Pons (tissue), 1 donor: ENCODE measurements at places on chromosomes 7 and 10.
A peak's percentile ranks its signal among the peaks of the same experiment; 100 is the strongest.

DNA sequence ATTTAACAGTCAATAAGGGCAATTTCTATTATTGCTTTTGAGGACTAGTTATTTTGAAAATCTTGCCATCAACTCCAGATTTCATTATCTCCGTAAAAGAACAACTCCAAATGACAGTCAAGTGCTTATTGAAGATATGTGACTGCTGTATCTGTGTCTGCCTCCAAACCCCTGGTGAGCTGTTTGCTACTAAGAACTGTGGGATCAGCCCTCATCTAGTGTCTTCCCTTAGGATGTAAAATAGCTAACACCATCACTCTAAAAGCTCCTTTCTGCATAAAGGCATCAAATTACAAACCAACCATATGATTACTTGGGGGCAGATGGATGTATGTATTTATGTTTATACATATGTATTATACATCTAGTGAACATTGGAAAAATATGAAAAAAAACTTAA is 70.8 kb upstream of the SLC13A1 start:
- DNase-seq, result no peak

- DNase-seq, result no peak
Measured at GRCh38 chr10:17805921-17806577, 3.1 kb upstream of the MRC1 start.

DNA sequence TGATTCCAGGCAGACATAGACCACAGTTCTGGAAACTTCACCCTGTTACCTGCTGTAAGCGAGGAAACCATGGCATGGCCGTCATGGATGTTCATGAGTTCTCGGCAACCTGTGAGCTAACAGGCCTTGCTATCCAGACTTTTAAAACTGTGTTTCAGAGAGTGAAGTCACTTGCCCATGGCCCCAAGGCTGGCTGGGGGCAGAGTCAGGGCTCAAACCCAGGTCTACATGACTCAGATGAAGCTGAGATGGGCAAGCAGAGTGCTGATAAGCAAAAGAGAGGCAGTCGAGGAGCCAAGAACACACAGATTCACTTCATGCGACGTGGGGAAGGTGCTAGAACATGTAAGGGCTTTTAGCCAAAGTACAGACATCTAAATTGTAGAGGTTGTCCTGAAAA is 31.5 kb downstream of the C10orf53 start:
- DNase-seq, result no peak

DNA sequence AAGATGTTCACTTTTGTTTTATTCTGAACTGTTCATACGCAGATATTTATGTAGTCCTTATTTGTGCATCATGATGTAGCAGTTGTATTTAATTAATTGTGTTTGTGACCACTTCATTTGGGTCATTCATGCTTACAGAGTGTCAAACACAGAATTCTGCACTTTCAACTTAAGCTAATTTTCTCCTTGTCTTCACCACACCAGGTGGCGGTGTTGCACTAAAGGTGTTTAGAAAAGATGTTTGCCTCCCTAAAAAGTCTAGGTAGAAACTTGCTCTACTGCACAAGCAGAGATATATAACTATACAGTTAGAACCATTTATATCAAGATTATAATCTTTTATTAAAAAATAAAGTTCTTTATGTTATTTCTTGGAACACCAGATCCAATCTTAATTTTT is 1.3 kb upstream of the TAS2R38 start:
- no peak for DNase-seq

DNA sequence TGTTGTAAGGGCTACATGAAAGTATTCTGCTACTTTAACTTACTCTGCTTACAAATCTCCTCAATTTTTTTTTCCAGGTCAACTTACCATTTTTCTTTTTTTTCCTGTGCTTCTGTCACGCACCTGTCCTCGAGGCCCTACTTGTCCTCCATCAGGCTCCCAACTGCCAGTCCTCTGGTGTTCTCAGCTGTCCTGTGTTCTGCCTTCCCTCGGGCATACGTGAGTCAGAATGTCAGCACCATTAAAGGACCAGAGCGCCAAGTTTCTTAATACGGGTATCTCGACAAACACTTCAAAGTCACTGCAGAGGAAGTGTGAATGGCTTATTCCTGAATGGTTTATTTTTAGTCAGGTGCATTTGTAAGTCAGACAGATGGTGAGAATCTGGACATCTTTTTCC is at the start of gene TEX47:
Gene TEX47 (minus strand): TSS at position 185 of the 400 bp plus-strand sequence. CDS start 795 bp downstream, outside the sequence.
- DNase-seq, result peak; percentile 5

DNA sequence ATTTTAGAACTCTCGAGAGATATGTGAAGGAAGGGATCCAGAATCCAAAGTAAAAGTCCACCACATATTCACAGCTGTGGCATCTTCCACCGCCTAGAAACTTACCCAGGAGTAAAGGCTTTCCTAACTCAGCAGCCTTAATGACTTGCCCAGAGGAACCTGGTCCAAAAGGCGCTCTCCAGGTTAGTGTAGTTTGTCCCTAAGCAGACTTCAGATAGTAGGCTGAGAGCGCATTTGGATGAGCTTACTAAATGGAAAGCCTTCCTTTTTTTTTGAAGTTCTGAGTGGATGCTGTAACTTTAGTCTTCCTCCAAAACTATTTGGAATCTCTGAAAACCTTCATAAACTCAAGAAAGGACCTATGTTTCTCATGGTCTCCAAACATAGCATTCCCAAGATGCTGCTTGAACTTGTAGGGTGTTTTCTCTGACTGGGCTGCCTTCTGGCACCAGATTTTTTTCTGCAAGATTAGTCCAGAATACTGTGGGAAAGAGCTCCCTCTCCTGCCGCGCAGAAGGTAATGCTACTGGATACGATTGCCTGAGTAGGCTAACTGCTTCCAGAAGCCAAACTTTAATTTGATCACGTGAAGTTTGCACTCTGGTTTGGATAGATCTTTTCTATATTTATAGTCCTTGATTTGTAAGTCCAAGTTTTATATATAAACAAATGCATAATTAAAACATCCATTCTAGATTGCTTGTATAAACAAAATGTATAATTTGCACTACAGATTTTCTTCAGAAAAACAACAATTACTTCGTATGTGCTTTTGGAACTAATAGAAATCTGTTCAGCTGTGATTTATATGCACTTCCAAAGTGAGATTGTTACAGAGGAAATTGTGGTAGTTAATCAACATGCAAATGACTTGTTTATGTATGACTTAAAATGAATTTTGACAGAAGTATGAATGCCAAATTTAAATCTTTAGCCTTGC is 19.6 kb upstream of the GPR37 start:
- peak; percentile 80 for DNase-seq

DNA sequence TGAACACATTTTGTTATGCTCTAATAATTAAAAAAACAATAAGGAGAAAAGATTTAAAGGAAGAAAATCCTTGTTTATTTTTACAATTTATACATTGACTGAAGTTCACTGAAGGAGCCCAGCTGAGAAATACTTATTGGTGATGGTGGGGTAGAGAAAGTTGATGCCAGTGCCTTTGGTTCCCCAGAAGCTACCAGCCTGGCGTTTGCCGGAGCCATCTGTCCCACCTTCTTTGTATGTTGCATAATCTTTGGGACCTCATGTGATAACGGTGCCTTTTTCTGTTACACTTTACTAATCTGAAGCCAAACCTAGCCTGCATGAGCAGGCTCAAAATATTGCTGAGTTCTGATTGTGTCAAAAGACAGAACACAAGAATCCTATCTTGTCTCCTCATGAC is 22.7 kb downstream of the ZNF365 start:
- DNase-seq, result no peak

DNA sequence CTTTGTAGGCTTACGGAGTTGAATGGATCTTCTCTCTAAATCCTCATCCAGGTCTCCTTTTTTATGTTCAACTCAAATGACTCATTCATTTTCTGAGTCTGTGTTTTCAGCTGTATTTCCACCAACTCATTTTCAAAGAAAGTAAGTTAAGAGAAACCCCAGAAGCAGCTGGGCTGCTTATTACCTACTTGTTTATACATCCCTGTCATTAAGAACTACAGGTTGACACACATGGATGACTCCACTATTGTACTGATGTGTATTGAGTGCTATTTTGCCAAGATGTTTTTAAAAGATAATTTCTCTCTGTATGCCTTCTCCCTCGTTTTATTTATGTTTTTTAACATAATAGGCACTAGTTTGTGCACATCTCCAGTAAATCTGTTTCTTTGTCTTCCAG is 41.9 kb downstream of the DGKI start:
- no peak for DNase-seq

GRCh38 chr7:38112075-38112474 is 66.0 kb upstream of the STARD3NL start:
- no peak for DNase-seq

DNA sequence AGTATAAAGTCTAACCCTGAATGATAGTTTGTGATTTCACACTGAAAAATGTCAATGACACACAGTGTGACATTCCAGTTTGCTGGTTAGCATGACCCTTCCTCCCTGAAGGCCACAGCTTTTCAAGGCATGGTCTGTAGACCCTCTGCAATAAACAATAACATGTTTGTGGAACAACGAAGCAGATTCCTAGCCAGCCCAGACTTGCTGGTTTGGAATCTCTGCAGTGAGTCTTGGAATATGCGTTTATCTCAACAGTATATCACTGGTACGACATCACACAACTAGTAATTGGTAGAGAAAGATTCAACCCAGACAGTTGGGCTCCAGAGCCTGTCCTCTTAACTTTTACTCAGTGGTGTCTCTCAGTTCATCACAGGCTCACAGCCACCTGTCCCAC is 23.7 kb upstream of the DUSP5 start:
- no peak for DNase-seq

GRCh38 chr10:21976739-21977138 is 26.8 kb downstream of the DNAJC1 start:
- DNase-seq, result peak; percentile 83

DNA sequence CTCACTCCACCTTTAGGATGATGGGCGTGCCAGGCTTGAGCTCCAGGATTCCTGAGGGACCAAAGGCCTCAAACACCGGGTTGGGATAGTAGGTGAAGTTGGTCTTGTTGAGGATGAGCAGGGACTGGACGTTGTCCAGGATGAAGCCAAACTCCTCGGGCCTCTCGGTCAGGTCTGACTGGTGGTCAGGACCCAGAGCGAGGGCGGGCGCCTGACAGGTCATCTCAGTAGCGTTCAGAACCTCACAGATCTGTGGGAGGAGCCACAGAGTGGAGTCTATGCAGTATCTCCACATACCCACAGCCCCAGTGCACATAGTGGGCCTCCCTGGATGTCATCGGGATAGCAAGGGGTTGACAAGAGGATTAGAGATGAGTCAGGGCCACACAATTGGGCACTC is 394.9 kb downstream of the PLXNA4 start:
- no peak for DNase-seq

DNA sequence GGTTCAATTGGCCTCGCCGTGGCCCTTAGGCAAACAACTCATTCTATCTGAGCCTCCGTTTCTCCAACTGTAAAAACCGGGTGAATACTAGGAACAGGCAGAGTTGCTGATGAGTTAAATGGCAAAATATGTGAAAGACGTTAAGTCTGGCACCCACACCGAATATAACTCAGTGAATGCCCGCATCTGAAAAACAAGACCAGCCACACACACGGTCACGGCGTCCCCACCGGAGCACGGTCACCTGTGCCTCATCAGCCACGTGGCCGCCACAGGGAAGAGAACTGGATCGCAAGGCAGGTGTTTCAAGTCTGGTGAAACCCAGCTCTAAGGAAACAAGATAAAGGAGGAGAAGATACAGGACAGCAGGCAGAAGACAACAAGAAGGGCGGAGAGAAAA is 20.4 kb downstream of the PRKAG2 start:
- DNase-seq, result no peak

DNA sequence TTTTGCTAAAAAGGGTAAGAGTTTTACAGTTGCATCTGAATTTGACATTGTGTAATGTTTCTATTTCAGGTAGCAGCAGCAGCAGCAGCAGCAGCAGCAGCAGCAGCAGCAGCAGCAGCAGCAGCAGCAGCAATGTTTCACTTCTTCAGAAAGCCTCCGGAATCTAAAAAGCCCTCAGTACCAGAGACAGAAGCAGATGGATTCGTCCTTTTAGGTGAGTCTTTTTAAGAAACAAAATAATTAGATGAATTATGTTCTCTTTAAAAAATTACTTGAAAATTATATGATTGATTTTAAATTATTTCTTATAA is 32.6 kb downstream of the UMAD1 start:
- DNase-seq, result no peak

- DNase-seq, result no peak
Measured at GRCh38 chr7:35691366-35691765, 3.6 kb downstream of the HERPUD2 start.

- no peak for DNase-seq
Measured at GRCh38 chr7:99126921-99127553, 16.9 kb downstream of the SMURF1 start.

DNA sequence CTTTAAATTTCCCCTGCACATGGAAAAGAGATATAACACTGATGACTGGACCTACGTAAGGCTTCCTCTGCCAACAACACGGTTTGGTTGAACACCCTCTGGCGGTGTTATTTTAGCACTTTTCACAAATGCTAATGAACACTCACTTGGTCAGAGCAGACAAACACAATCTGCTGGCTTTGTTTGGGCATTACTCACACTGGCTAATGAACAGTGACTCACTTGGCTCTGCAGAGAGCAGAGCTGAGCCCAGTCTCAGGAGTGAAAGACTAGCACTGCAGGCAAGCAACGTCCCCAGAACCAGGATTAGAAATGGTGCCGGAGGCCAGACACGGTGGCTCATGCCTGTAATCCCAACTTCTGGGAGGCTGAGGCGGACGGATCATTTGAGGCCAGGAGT is 430.8 kb downstream of the PLXNA4 start:
- peak; percentile 72 for DNase-seq

- no peak for DNase-seq
Measured at GRCh38 chr10:5945561-5946418, 31.6 kb downstream of the IL15RA start.

DNA sequence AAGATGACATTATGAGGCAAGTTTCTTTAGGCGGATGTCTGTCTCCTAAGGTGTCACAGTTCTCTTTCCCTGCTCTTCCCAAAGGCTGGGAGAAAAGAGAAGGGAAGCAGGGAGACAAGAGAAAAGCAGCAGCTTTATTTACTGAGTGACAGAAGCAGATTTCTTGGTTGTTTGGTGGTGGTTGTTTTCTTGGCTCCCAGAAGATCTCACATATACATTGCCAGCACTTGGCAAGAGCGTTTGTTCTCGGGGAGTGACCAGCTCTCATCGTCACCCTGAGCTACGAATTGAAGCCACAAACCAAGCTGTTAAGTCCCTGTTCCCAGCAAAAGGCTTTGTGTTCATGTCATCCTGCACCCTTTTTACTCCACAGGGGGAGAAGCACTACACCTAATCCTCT is 11.4 kb downstream of the CDHR3 start:
- DNase-seq, result no peak

- DNase-seq, result peak; percentile 62
Measured at GRCh38 chr7:45583296-45583695, 9.1 kb downstream of the ADCY1 start.

GRCh38 chr10:26628395-26628794 is 69.1 kb upstream of the PDSS1 start:
- DNase-seq, result no peak

DNA sequence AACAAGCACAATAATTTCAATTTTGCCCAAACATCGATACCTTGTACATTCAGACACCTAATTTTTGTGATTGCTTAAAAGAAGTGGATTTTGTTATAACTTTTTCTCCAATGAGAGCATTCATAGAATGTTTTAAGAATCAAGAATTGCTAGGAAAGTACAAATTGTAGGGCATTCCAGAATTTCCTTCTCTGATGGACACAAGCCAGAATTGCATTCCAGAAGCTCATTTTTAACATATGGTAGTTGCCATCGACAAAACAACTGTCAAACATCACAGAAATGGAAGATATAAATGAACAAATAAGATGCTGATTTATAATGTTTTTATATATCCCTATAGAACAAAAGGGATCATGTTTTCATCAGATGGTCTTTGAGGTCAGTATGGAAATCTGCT is 258.4 kb upstream of the NPVF start:
- no peak for DNase-seq
